ENCODE measurements at places on chromosomes 7 and 10. TPM values are rescaled to one million over a fixed set of nuclear protein-coding genes. Genes with fewer than 3 reads are reported as not detected.

DNA sequence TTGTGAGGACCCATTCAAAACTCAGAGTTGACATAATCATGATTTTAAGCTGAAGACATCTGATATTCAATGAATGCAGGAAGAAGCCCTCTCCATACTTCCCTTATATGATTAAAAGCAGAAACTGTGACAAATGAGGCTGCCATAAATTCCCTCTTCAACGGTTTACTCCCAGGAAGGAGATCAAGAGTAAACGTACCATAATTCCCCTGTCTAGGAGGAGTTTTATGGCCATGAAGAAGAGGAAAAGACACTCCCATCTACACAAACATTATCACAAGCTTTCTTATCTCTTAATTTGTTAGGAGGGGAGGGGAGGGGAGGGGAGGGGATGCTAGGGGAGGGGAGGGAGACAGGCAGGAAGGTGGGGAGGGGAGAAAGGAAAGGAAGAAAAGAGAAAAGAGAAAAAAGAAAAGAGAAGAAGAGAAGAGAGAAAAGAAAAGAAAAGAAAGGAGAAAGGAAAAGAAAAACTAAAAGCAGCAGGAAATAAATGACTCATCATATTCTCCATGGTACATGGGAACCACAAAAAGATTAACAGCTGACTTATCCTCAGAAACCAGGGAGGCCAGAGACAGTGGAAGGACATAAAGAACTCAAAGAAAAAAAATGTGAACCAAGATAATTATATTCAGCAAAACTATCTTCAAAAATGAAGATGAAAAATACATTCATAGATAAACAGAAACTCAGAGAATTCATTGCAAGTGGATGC, 121.6 kb downstream of the ALOX5 start:
- no peaks in the 10 kb centered on the region for H3K4me1 ChIP-seq
- no peaks in the 10 kb centered on the region for H3K27me3 ChIP-seq
- H3K36me3 ChIP-seq = no peaks in the 10 kb centered on the region
- H3K4me3 ChIP-seq = no peak overlapping the region
- H3K27ac ChIP-seq = no peak overlapping the region

DNA sequence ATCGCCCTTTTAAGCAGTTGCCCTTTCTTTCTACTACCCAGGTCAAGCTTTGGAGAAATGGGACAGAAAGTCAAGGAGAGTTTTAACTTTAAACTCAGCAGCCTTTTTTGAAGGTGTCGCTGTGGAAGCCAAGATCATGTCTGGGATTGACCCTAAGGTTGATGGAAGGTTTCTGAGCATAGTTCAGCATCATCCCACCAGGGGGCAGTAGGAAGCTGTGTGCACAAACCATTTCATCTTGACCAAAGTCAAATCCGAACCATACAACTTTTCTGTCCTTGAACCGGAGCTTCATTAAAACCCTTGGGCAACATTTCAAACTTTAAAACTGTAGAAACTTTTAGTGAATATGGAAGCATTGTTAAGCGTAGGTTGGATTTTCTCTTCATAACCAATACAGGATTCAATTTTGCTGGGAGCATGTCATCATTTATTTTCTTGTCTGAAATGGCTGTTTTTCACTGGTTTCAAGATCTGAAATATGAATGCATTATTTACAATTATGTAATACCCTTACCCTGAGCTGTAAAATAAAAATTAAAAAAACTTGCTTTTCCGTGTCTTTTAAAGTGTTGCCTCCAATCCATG, 214.4 kb upstream of the KIAA1217 start:
- no peaks in the 10 kb centered on the region for H3K4me1 ChIP-seq
- no peaks in the 10 kb centered on the region for H3K36me3 ChIP-seq
- peak; percentile 13 for DNase-seq
- H3K27me3 ChIP-seq = no peaks in the 10 kb centered on the region

- H3K27ac ChIP-seq = no peak overlapping the region
- H3K4me1 ChIP-seq = no peaks in the 10 kb centered on the region
- no peak for DNase-seq
- H3K36me3 ChIP-seq = no peaks in the 10 kb centered on the region
Measured at GRCh38 chr7:121073463-121074099, 85.1 kb downstream of the CPED1 start.

Gene SFRP4
- total RNA-seq = not detected

DNA sequence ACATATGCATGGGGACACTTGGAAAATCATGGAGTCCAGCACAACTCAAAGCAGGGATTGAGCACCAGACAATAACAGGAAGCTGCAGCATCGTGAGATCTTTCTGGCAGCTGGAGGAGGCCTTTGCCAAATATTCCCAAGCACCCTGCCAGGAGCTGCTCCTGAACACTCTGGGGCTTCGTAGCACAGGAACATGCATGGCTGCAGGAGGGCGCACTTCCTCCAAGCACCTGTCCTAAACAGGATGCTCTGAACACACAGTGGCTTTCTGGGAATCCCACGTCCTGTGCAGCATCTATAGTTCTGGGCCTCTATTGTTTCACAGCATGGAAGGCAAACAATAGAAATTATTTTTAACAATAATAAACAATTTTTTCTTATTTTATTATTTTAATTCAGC, 4.1 kb downstream of the ABLIM1 start:
- no peaks in the 10 kb centered on the region for H3K27me3 ChIP-seq
- DNase-seq = no peak

DNA sequence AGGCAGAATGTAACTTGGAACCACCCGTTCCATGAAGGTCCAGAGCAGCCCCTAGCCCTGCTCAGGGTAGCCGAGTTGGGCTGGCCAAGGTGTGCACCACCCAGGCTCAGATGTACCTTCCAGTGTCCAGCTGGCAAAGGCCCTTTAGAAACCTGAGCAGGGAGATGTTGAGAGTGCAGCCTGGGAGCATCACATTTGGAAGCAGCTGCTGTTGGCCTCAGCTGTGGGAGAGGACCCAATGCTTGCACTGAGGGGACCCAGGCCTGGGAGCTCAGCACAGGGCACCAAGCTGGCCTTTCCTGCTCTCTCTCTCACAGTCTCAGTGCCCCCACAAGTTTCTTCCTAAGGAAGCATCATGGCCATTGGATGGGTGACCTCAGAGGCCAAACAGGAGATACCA, 33.5 kb downstream of the ANXA8 start:
- H3K27ac ChIP-seq = no peak overlapping the region
- no peaks in the 10 kb centered on the region for H3K36me3 ChIP-seq
- no peaks in the 10 kb centered on the region for H3K27me3 ChIP-seq
- DNase-seq = no peak

GRCh38 chr10:23917251-23917840, 291.6 kb upstream of the KIAA1217 start:
- H3K4me3 ChIP-seq = no peak overlapping the region
- H3K36me3 ChIP-seq = no peaks in the 10 kb centered on the region
- no peaks in the 10 kb centered on the region for H3K27me3 ChIP-seq
- no peaks in the 10 kb centered on the region for H3K4me1 ChIP-seq
- H3K27ac ChIP-seq = no peak overlapping the region
- DNase-seq = no peak

Gene GSAP
- total RNA-seq = 301 TPM

Gene ZNF239
- total RNA-seq = 0.85 TPM
